ENCODE measurements at places on chromosomes 1 and 21.
A peak's percentile ranks its signal among the peaks of the same experiment; 100 is the strongest.

DNA sequence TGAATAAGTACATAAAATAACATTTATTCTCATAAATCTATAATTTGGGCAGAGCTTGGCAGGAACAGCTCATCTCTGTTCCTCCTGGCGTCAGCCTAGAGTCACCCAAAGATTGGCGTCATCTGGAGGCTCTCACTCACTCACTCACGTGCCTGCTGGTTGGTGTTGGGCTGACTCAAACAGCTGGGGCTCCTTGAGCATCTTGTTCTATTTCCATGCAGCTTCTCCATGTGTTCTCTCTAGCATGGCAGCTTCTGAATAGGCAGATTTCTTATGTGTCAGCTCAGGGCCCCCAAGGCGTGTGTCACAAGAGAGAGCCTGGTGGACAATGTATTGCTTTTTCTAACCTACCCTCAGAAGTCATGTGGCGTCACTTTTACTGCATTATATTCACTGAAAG, 70.6 kb upstream of the RAB3GAP2 start:
- DNase-seq: no peak

DNA sequence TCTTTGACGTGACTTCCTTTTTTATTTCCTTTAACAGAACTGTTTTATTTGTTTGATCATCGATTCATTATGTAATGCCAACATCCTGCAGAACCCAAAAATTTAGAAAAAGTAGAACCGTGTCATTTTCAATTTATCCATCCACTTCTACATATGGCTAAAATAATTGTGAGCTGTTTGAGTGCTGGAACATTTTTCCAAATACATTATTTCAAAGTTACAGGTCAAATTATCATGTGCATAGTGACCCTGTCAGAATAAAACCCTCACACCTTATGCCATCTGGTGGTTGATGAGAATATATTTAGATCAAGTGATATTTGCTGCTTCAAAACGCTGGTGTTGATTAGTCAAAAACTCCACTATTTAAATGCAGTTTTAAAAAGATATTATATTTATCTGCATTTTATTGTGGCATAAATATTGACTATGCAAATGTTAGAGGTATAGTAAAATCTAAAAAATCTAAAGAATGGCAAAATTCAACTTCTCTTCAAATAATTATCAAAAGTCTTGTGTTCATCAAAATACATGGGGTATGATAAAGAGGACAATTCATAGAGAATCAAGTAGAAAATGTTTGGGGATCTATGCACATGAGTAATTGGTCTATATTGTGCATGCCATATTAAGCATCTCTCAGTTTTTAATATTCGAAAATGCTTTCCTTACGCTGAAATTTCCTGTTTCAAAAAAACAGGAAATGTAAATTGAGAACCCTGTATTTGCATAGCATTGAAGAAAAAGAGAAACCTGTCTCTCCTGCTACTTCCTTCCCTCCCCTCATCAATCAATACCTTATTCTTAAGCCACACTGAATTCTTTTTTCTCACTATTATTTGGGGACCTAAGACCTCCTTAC, 39.7 kb downstream of the UBE2U start:
- no peak for DNase-seq

- no peak for DNase-seq
Observed at GRCh38 chr1:43590388-43590925, 59.5 kb upstream of the KDM4A start.

- peak; percentile 8 for DNase-seq
Observed at GRCh38 chr1:233440951-233441401, 113.5 kb downstream of the MAP3K21 start.

DNA sequence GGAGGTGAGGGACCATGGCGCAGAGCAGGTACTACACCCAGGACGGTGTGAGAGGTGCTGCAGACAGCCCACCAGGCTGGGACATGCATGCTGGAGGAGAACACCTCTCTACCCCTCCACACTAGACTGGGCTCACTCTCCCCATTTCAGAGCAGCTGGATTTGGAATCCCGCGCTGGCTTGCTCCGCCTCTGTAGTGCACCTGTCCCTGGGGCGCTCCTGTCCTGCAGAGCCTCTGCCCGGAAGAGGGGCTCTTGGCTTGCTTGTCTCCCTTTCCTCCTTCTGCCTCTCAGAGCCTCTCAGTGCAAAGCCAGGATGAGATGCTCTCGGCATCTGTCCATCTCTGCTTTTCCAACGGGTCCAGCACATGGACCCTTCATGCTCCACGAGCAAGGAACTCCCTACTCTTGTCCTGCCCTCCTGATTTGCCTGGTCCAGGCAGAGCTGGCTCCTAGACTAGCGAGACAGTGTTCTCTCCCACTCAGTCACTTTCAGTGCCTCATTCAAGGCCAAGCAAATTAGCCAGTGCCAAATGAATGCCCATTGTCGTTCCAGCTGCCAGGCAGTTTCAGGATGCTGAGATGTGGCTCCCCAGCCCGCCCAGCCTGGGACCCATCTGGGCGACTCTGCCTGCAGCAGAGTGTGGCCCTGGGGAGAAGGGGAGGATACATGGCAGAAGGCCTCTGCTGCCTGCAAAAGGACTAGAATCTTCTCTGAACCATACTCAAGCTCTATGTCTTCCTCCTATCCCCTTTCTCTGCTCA, 33.7 kb downstream of the CDCA8 start:
- no peak for DNase-seq

- no peak for DNase-seq
Observed at GRCh38 chr1:47367651-47368050, 34.1 kb downstream of the CMPK1 start.

DNA sequence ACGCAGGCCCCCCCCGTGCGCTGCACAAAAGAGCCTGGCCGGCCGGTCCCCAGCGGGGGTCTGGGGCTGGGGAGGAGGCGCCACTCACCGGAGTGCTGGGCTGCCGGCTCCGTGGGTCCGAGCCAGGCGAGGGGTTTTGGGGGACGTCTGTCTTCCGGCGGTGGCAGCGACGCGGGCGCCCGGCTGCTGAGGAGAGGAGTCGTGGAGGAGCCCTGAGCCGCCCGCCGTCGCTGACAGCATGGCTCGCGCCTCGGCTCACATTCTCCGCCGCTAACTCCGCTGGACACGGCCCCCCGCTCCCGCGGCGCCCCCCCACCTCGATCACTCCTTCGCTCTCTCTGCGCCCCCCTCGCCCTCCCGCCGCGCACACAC, 649 bp downstream of the AHDC1 start:
- DNase-seq: no peak

GRCh38 chr1:154265586-154265985, 6.8 kb upstream of the HAX1 start:
- peak; percentile 26 for DNase-seq

All from activated CD4-positive, alpha-beta T cell treated with anti-CD3 and anti-CD28 coated beads, Interleukin-2, amount 10 ng/mL, durations not matched to agents 7 days and 5 days (primary cell).